ENCODE measurements at places on chromosomes 5 and 9.

DNA sequence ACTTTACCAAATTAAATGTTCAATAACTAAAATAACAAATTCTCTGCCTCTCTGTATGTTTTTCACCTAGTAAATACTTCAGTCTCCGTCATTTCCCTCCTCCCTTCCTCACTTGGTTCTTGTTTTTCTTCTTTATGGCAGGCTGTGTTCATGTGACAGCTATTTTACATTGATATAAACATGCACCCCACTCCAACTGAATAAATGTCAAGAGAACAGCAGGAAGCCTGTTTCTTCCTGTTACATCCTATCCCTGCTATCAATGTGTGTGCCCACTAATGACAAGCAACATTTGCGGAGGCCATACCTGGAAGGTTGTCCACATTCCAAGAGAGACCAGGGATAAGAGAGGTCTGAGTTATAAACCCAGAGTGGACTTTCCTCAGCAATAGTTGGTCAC lies 145.2 kb upstream of the MAST4 start:
- no peak for DNase-seq

GRCh38 chr5:68027519-68027918 lies 188.0 kb upstream of the PIK3R1 start:
- DNase-seq = no peak

- no peak for DNase-seq
These were observed 47.3 kb downstream of the ANKRD55 start for GRCh38 chr5:56185768-56186311.

DNA sequence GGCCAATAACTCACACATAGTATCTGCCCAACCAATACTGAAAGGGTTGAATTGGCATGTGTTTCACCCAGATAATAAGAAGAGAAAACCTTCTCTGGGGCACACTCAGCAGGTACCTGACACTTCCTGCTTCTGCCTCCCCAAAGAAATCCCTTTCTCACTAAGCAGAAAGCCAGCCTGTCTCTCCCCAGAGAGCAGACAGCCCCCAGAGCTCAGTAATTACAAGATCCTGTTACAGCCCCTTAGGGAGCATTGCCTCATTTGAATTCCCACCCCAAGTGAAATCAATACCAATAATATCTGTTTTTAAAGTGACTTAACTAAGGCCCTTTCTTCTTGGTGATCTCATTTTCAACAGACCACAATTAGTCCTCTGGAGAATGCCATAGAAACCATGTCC lies 38.5 kb upstream of the FOXI1 start:
- no peak for DNase-seq

- no peak for DNase-seq
These were observed 24.8 kb downstream of the P4HA2 start for GRCh38 chr5:132202711-132203463.

DNA sequence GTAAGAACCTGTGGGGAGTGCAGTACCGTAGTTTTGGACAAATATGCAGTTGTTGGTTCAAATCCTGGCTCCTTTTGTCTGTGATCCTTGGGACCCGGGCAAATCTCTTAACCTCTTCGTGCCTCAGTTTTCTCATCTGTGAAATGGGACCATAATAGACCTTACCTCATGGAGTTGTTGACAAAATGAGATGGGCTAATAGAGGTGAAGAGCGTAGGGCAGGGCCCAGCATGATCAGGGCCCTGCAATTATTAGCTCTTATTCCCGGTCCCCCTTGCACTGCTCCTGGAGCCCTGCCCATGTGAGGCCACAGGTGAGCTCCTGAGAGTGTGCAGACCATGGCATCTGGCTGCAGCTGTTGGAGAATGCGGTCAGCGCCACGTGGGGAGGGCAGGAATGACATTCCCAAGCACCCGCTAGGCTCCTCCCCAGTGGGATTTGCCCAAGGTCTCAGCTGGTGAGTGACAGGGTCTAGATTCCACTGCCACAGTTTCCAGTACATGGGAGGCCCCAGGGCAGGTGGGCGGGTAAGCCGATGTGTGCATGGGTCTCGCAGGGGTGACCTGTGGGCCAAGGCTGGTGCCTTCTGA lies 41.0 kb downstream of the NEK6 start:
- DNase-seq = no peak

DNA sequence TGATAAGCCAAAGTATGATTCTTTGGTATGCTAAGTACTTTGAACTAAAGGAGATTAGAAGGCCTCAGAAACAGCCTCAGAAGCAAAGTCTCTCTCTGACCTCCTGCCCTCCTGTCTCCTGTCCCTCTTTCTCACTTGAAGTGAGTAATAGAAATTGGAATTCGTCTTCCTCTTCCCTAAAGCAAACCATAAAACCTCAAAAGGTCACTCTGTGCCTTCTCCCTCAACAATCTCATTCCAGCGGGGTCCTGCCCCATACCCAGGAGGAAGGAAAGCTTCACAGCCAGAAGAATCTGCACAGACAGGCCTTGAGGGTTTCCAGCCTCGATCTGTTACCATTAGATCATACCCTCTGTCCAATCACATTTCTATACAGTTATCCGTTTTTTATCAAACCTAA lies 87.8 kb downstream of the HAPLN1 start:
- DNase-seq = no peak

DNA sequence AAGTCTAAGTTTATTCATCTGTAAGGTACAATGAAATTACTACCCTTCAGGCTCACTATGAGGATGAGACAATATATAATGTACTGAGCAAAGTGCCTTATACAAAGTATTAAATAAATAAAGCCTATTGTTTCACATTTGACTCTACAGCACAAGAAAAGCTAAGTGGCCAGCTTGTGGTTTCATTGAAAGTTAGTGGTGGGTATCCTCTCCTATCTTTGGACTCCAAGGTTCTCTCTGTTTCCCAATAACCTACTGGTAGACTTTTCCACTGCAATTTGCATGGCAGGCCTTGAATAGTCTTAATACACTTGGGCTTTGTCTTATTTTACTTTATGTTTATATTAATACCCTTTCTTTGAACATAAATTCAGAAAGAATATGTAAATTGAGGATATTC lies 262.7 kb downstream of the DEPDC1B start:
- DNase-seq = no peak

- DNase-seq = no peak
These were observed 68.9 kb upstream of the SELENOP start for GRCh38 chr5:42880496-42881150.

DNA sequence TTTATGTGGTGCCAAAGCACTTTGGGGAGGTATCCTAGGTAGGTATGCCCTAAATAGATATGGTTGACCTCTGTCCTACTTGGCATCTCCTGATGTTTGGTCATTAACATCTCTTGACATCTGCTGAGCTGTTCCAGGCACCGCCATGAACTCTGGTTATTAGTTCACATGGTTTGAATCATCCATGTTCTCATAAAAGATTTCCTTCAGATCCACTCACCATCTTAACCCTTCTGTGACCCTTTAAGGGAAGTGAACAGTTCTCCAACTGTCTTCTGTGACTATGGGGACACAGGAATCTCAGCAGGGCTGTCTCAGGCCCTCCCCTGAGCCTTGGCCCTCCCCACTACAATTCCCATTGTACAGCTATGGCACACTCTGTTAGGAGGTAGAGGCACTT lies 167.7 kb downstream of the CDH6 start:
- DNase-seq = no peak

GRCh38 chr9:112061152-112061740 lies 113.9 kb downstream of the SUSD1 start:
- peak; percentile 37 for DNase-seq

GRCh38 chr9:5510360-5510931 lies at the start of gene PDCD1LG2:
TSS of gene PDCD1LG2 (plus strand) at chr9:5510531. CDS start at chr9:5522547, 12,016 bp downstream.
- peak; percentile 43 for DNase-seq

DNA sequence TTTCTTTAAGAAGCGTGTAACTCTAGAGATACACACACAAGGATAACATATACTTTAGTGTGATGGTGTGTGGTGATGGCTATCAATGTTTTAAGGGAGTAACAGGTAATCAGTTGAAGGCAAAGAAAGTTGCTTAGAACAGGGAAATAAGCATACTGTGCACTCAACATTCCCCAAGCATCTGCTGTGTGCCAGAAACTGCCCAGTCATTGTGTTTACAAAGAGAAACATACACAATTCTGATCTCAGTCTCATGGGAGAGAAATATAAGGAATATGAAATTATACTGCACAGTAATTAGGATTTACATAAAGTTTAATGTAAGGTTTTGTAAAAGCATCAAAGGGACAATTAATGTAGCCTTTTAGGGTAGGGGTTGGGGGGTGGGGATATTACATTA lies 224.1 kb upstream of the TYRP1 start:
- no peak for DNase-seq

DNA sequence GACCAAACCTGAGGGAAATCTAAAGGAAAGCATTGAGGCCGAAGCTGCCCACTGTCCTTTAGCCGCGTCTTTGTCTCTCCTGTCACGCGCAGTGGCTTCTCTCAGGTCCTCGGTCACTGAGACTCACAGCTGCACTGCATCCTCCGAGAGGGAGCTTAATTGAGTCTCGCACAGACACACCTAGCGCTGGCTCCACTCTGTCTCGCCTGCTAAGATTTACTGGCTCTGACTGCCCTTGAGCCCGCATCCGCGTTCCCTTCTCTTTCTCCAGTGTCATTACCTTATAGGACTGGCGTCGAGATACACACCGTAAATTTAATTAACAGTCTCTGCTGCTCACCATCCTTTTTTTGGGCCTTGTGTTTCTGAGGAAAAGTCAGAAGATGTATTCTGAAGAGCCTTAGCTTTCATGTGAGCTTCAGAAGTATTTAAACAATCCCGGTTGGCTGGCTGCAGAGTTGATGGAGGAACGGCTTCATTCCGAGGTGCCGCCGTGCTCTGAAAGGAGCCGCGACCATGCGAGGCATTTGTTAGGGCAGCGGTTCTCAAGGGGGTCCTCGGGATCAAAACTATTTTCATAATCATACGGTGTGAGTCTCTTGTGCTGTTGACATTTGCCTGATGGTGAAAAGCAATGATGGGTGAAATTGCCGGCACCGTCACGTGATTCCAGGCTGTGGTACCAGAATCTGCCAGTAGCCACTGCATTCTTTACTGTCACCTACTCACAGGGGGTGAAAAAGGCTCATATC lies 58.3 kb downstream of the GPR107 start:
- no peak for DNase-seq

- DNase-seq = no peak
These were observed 16.1 kb upstream of the PRLR start for GRCh38 chr5:35246411-35246810.

DNA sequence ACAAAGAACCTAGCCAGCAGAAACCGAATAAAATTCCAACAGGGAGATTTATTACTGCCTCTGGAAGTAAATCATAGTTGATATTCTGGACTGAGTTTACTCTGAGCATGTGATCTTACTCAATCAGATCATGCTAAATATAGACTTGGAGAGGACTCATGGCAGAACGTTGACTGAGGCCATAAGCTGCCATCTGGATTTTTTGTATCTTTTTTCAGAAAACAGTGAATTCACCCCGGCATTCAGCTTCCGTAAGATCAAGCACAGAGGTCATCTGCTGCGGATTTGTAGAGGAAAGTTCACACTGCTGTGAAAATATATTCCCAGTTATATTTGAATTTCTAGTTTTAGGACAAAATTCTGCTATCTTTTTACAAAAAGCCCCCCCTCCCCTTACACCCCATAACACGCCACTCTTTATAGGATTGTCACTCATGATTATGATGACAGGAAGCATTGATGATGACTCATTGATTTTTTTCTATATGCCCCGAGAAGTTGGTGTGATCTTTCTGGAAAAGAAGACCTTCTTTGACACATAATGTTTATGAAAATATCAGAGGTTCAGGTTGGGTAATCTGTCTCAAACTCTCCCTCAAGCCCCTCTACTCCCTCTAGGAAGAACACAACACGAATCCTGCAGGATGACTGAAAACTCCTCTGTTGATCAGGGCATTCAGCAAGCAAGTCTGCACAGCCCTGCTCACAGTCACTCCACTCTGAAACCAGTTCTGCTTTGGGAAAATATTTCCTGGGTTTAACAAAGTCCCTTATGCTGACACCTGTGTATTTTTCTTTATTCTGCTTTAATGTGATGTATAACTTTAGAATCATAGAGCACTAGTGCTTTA lies 70.8 kb downstream of the NXNL2 start:
- no peak for DNase-seq

Data from activated CD4-positive, CD25-positive, alpha-beta regulatory T cell treated with anti-CD3 and anti-CD28 coated beads, Interleukin-2, amount 50 U/mL, for 72 hours (primary cell).